ENCODE measurements at places on chromosomes 11 and 22.

GRCh38 chr11:60887556-60887955, 18.8 kb downstream of the PRPF19 start:
- DNase-seq = no peak

- no peak for DNase-seq
These were observed 351.4 kb downstream of the ETS1 start for GRCh38 chr11:128235958-128236357.

DNA sequence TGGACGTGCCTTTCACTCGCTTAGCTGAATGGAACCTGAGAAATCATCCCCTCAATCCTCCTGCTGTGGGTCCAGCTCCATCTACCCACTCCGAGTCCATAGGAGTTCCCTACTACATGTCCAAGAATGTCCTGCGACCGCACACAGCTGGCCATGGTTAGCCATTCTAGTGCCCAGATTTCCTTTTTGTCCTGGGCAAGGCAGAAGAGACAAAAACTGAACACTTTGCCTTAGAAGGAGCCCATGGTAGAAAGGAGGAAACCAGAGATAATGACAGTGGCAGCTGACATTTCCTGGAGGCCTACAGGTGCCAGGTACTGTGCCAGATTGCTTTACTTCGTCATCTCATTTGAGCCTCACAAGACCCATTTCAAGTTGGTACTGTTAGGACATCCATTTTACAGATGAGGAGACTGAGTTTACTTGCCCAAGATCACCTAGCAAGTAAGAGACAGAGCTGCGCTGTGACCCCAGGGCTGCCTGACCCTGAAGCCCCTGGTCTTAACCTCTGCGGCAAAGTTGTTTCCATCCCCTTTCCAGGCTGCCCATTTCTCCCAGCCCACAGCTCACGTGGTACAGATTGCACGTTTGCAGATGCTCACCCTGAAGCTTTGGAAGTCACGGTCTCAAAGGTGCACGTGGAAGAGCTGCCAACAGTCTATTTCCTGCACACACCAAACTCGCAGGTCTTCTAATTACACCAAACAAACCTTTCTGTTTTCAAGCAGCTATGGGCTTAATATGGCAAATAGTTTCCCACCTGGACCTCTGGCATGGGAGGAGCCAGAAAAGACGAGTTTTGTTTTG, 112.7 kb downstream of the ZBTB16 start:
- DNase-seq = no peak

GRCh38 chr11:16817351-16817750, 78.9 kb downstream of the C11orf58 start:
- DNase-seq = no peak

- DNase-seq = no peak
These were observed 14.8 kb downstream of the SHISA8 start for GRCh38 chr22:41899992-41900651.

GRCh38 chr11:63536669-63537292, at the start of gene PLAAT4:
TSS of gene PLAAT4 (plus strand) at chr11:63536808. CDS start at chr11:63536869, 61 bp downstream.
- DNase-seq = peak; percentile 35

- no peak for DNase-seq
These were observed 50.7 kb downstream of the STIM1 start for GRCh38 chr11:3906166-3906565.
